CD4-positive, alpha-beta T cell treated with Interleukin-6 for 4 hours (primary cell): ENCODE measurements at places on chromosomes 1 and 21.

- DNase-seq: no peak
Measured at GRCh38 chr1:22001409-22001808, at the start of gene CELA3A. CELA3A (plus strand) TSS chr1:22001657; CDS start chr1:22001675, 18 bp downstream.

GRCh38 chr1:205455581-205456382 lies at the start of gene BLACAT1:
BLACAT1 (minus strand) TSS chr1:205456045.
- DNase-seq: no peak

DNA sequence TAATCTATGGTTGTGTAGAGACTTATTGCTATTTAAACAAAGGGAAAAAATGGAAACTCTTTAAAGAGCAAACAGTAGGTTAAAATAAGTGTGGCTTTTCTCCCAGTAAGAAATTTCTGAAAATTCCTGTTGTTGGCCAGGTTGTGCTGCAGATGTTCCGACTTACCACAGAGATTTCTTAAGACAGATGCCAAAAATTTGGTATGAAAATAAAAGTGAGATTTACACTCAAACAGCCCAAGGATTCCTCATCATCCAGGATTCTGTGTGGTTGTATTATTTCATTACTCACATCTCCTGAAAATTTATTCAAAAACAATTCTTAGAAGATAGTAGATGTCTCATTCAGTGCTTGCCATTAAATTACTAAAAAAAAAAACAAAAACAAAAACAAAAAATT lies 296.7 kb upstream of the PTBP2 start:
- DNase-seq: no peak

GRCh38 chr1:228212415-228212965 lies 4.6 kb downstream of the OBSCN start:
- no peak for DNase-seq

GRCh38 chr21:37557261-37557950 lies 190.8 kb downstream of the DYRK1A start:
- DNase-seq: no peak

DNA sequence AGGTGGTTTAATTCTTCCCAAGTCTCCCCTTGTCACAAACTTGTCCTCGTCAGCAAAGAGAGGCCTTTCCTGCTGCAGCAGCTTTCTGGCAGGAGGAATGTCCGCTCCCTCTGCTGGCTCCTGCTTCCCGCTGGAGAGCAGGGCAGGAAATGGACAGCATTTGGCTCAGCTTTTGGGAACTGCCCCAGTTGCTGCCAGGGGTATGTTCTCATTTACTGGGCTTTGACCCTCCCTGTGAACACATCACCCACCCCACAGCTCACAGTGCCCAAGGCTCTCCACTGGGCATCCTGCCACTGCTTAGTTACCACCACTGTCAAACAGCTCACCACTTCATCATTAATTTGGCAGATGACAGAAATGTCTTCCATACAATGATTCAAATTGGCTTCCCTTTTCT lies 75.4 kb downstream of the MRPL37 start:
- DNase-seq: no peak

DNA sequence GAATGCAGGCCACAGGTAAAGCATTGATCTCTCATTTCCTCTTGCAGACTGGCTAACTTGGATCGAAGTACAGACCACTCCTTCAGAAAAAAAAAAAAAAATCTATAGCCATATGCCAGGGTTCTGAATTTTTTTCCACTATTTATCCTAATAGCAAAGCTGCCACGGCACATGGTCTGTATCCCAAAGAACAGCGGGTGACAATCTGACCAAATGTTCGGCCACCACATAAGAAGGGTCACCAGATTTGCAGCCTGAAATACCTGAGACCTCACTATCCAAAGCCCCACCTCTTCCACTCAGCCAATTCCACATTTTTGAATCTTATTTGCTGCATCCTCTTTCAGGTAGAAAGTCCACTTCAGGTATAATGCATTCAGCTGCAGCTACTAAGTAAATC lies 55.6 kb upstream of the RGS7 start:
- no peak for DNase-seq

DNA sequence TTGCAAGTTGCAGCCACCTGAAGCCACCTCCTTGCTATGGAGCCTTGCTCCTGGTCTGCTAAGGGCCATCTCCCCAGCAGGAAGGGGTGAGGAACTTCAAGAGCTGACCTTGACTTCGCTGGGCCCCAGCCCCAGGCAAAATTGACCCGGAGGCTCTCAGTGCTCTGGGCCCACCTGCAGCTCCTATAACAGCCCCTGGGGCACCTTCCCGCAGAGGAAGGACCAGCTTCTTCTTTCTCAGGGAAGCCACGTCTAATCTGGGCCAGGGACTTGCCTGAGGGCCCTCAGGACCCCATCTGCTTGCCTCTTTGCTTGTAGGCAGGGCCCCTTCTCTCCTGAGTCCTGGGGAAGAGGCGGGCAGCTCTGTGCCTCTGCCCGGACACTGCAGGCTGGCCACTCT lies 30.9 kb upstream of the GNPAT start:
- no peak for DNase-seq

DNA sequence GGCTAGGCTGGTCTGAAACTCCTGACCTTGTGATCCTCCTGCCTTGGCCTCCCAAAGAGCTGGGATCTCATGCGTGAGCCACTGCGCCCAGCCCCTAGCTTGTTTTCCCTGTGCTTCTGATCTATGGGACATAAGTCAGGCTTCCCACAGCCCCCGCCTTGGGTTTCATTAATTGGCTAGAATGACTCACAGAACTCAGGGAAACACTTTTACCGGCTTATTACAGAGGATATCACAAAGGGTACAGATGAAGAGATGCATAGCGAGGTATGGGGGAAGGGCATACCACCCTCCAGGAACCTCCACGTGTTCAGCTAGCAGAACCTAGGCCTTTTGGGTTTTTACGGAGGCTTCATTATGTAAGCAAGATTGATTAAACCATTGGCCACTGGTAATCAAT lies 1.5 kb upstream of the MAP1LC3C start:
- DNase-seq: no peak

DNA sequence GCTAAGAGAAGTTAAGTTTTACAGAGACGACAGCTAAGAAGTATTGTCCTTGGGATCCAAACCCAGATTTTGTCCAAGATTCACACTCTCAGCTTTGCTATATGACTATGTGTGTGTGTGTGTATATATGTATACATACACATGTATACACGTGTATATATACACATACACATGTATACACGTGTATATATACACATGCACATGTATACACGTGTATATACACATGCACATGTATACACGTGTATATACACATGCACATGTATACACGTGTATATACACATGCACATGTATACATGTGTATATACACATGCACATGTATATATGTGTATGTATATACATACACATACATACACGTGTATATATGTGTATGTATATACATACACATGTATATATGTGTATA lies 3.9 kb upstream of the CACHD1 start:
- DNase-seq: no peak

- DNase-seq: no peak
Measured at GRCh38 chr1:173573596-173573995, 29.3 kb downstream of the SLC9C2 start.

DNA sequence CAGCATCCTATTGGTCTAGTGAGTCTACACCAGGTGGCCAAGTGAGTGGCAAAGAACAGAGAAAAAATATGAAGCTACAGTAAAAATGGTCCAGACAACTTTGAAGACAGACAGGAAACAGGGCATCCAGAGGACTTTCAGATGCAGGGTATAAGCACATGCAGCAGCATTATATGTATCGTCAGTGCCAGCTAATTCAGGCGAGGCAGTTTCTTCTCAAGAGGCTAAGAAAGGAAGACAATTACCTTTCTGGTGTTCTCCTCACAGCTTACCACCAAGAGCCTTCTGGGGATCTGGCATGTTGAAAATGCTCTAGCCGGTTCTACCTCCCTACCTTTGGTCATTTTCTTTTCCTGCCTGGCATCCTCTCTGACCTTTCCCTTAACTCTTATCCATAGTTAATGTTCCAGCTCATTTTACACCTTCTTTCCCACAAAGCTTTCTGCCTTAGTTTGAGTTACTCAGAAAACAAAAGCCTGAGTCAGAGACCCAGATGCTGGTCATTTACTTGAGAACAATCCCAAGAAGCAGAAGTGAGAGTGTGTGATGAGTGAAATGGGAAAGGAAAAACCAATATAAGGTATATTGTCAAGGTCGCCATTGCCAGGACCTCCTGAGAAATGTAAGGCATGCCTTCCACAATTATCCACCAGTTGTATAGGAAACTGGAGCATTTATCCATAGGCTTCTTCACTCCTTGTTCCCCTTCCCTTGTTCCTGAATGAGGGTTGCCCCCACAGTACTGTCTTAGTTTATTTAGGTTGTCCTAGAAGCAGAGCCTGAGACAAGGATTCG lies 444.1 kb downstream of the PLPP3 start:
- DNase-seq: no peak

DNA sequence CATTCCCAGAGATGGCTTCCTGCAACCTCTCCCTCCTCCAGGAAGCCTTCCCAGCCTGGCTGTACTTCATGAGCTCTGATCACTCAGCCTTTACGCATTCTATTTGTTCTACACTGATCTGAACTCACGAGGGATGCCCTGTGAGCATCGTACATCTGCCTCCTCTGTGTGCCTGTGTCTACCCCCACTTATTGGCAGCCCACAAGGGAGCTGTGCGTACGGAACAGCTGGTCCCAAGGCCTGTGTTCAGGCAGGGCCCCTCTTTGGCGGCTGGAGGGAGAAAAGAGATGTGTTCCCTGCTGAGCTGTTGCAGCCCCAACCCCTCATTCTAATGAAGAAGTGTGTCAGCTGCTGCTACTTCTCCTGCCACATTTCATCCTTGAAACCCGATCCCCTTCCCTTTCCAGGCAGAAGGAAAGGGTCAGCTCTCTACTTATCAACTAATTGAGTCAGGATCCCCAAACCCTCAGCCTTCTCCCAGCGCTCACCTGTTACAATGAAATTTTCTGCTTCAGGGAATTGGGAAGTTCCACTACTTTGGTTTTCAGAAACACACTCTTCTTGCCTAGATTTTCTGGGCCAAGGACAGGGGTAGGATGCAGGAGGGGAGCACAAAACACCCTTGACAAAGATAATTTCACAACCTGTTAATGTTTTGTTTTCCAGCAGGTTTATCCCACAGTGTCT lies 3.2 kb downstream of the INKA2 start:
- DNase-seq: no peak

GRCh38 chr1:47438165-47439016 lies 547 bp downstream of the FOXD2 start:
- DNase-seq: peak; percentile 50

GRCh38 chr1:167620002-167620401 lies 10.0 kb upstream of the RCSD1 start:
- DNase-seq: no peak

GRCh38 chr1:15835205-15835740 lies 12.2 kb upstream of the SPEN start:
- DNase-seq: peak; percentile 53

DNA sequence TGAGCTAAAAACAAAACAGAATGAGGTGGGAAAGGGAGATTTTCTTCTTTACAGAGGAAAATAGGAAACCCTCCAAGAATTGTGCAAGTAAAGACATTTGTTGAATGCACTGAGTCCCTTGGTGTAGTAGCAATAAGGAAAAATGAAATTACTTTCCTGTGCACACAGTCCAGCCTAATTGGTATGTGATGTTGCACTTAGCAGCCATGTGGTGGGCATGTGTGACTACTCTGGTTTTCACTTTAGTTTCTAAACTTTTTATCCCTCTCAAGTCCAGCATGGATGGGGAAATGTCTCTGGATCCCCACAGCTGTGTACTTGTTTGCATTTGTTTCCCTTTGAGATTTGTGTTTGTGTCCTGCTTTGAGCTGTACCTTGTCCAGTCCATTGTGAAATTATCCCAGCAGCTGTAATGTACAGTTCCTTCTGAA lies 7.1 kb upstream of the AGO3 start:
- no peak for DNase-seq

DNA sequence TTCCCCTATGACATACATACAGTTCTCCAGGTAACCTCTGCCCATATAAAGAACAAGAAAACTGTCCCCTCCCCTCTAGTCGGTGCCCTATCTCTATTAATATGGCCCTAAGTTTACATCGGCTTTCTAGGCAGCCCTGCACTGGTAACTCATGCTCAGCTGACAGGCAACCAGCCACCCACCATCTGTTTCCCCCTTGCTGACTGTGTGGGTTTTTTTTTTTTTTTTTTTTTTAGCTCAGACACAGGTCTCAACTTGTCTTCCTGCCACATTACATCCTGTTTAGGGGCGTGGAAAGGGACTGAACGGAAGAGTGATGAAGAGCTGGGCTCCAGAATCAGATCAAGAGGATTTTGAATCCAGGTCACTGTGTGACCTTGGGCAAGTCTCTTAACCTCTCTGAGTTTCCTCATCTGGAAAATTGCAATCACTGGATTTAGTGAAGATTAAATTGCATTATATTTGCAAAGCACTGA lies 14.0 kb downstream of the LAPTM5 start:
- DNase-seq: peak; percentile 81

DNA sequence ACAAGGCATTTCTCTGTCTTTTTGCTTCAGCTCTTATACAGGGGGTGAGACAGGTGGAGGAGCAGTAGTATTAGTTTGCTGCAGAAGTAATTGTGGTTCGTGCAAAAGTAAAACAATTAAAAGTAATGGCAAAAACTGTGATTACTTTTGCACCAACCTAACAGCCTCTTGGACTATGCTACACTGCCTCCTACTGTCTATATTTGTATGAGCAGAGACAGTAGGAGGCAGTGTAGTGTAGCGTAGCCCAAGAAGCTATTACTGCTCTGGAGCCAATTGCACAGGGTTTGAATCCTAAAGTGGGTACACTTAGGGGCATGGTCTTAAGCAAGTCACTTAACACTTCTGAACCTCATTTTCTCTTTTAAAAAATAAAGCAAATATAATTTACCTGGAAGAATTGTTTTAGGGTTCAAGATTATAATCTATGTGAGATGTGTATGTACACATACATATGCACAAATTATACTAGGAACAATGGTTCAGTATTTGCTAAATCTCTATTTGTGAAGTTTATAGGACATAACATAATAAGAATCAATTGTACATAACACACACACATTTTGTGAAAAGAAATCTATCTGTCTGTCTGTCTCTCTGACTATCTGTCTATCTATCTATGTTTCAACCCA lies 103.8 kb downstream of the BRINP3 start:
- DNase-seq: no peak

DNA sequence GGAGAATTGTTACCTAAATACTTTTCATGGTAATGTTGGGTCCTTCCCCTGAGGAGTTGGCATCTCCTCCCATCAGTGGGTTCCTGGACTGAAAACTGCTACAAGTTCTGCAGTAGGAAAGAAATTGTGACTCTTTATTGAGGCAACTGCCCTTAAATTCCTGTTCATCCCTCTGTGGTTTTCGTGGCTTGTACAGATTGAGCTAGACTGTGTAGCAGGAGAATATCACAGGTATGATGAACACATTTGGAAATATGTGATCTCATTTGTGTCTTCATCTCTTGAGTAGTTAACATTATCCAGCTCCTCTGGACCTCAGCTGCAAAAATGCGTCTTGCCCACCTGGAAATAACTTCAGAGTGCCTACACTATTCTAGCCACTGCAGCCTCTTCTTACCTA lies 390.6 kb downstream of the PTPRC start:
- DNase-seq: no peak

GRCh38 chr1:66489972-66490601 lies 43.9 kb upstream of the SGIP1 start:
- no peak for DNase-seq
